CD4-positive, alpha-beta T cell (primary cell): ENCODE measurements at places on chromosomes 4 and X. TPM values are rescaled to one million over a fixed set of nuclear protein-coding genes. Genes with fewer than 3 reads are reported as not detected.
A peak's percentile ranks its signal among the peaks of the same experiment; 100 is the strongest.

- DNase-seq = no peak
These were observed 9.2 kb downstream of the IRAK1 start for GRCh38 chrX:154010330-154011087.

- DNase-seq = no peak
These were observed 283.6 kb downstream of the CFAP299 start for GRCh38 chr4:80619070-80619674.

GRCh38 chr4:100311181-100311580 lies 120.9 kb upstream of the DDIT4L start:
- DNase-seq = no peak

GRCh38 chr4:184590196-184590595 lies 59.1 kb downstream of the CASP3 start:
- no peak for DNase-seq

GRCh38 chr4:173448103-173448502 lies 49.2 kb upstream of the SCRG1 start:
- DNase-seq = no peak

GRCh38 chr4:38672074-38672396 lies 8.0 kb downstream of the KLF3 start:
- no peak for DNase-seq

DNA sequence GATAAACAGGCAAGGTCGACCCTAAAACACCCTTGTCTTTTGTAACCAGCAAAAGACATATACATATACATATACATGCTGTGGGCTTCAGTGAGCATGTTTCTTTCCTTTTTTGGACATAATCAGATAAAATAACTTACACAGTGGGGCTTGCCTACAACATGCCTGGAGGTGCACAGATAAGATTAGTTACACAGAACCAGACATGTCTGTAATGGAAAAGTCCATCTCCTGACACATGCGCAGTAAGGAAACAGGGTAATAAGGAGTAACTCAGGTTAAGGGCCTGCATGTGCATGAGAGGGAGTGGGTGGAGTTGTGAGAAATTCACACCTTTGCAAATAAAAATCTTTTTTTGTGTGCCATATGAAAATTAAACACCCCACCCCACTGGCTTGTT lies 3.4 kb downstream of the UGT2A1 start:
- DNase-seq = no peak

DNA sequence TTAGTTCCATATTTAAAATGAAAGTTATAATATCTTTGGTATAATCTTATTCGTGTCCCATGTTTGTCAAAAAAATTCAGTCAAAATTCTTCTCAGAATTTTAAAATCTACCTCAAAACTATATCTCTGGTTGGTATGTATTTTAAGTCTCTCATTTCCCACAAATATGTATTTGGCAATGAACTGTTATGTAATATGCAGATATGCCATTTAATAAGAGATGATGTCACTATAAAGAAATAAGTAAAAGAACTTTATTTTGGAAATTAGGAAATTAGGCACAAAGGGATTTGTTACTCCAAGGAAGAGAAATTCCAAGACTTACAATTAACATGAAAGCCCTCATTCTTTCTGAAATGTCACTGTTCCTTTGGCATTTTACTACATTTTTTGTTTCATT lies 15.3 kb downstream of the SNCA start:
- DNase-seq = no peak

- no peak for DNase-seq
These were observed 92.4 kb downstream of the CXCL13 start for GRCh38 chr4:77697860-77698590.

DNA sequence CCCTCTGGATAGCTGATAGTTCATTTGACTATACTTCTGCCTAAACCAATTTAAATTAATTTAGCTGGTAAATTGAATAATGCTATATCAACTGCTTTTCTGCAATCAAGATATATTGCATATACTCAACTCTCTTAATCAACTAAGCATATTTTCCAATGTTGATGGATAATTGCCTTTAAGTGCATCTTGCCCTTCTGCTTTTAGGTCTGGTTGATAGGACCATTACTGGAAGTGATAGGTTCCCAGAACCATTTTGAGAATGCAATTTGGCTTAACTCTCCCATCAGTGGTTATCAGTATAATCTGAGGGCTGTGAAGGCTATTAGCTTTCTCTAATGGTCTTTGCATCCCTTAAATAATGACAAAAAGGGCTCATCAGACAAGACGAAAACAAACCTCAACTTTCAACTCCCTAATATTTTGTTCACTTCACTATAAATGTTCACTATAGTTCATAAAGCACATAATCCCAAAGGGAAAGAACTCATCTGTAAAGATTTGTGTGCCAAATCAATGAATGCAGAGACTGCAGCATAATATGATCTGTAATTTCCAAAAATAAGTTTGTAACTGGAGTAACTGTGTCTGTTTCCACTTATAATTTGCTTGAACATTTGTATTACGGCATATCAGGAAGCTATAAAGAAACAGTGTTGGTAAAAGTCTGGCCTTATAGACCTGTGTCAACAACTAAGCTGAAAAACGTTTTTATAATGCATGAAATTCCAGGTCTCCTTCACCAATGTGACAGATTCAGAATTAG lies 273.6 kb downstream of the FBXO8 start:
- no peak for DNase-seq

DNA sequence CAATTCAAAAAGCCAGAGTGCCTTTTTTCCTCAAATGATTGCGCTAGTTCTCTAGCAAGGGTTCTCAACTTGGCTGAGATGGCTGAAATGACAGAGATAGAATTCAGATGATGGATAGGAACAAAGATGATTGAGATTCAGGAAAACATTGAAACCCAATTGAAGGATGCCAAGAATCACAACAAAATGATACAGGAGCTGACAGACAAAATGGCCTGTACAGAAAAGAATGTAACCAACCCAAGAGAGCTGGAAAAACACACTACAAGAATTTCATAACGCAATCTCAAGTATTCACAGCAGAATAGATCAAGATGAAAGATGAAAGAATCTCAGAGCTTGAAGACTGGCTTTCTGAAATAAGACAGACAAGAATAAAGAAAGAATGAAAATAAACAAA lies 51.7 kb upstream of the MMAA start:
- no peak for DNase-seq

DNA sequence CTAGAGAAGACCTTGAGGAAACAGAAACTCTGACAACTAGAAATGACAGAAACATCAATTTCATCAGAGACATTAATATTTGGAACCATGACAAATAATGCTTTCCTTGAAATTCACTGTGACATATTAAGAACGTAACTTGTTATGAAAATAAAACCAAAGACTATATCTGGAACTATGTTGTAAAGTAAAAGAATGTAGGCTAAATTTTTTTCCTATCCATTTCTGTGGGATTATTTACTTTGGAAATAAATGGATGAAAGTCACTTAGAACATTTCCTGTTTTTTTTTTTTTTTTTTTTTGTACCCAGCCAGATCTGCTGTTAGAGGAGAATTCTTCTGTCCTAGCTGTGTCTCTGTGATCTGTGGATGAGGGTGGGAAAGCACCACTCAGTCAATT lies 255.9 kb downstream of the SPRY1 start:
- no peak for DNase-seq

- no peak for DNase-seq
These were observed 56.2 kb downstream of the RTL9 start for GRCh38 chrX:110414679-110415439.

DNA sequence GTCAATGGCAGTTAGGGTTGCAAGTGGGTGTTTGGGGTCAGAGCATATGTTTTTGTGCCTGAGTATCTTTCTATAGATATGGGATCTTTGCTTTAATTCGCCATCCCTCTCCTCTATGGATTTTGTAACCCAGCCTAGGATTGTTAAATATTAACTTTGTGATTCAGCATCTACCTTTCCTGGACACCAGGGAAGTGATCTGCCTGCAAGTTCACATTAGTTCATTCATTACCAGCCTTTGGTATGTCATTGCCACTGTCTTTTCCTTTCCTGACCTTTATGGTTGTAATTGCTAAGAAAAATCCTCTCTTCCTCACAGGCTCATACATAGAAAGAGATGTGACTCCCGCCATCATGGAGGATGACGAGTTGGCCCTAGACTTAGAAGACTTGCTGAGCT lies 73.8 kb downstream of the KIT start:
- no peak for DNase-seq

DNA sequence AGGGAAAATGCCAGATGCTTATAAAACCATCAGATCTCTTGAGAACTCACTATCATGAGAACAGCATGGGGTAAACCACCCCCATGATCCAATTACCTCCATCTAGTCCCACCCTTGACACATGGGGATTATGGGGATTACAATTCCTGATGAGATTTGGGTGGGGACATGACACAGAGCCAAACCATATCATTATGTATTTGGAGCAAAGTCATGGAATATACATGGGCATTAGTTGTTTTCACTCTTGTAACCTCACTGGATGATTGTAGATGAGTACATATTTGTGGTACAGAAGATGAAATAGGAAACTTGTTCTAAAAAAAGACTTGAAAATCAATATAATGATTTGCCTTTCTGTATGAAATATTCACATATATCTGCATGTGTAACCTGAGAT lies 674.5 kb upstream of the BOD1L1 start:
- DNase-seq = no peak

DNA sequence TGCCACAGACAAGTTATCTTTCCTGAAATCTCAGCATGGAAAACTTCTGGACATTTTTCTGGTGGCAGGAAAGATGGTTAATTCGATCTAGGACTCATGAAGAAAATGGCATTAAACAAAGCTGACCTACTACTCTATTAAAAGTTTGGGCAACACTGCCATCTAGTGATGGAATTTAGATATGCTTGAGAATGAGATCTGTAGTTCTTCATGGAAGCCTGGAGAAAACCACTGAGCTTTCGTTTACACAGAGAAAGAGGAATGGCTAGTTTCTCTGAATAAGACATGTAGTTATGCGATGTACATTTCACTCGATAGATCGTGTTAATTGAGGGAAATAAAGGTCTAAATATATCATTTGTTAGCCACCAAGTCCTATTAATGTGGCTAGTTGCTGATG lies 51.7 kb upstream of the CHRDL1 start:
- DNase-seq = no peak

DNA sequence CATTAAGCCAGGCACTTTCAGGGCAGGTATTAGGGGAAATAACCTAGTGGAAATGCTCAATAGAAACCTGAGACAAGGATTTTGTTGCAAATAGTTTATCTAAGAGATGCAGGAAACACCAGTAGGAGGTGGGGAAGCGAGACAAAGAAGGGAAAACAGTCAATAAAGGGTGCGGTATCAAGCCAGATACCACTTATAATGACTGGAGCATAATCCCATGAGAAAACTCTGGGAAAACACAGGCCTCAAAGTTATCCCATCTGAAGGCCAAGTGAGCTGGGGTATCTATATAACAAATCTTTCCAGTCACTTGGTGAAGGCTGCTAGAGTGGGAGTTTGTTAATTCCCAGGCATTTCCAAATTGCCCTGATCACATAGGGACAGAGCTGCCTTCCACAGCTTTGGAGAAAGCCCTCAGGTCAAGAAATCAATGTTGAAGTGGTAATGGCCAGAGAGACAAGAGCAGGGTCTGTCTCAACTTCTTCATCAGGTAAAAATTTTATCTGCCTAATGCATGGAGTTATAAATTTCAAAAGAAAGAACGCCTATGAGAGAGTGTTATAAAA lies 9.8 kb upstream of the HMGB2 start:
- DNase-seq = no peak

DNA sequence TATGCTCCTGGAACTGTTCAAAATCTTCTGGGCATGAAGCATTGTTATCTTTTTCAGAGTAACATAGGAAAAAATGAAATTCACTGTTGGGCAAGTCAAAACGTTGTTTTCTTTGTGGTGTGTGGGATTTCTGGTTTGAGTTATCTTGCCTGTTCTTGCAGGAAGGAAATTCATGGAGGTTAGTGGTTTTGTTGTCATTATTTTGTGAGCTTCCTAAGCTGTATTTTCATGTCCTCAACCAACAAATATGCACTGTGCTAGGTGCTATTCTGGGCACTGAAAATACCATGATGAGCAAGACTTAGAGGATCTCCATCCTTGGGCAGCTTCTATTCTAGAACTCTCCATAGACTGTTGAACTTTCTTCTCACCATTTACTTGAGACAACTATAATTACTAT lies 16.9 kb downstream of the SPINK2 start:
- DNase-seq = no peak

- no peak for DNase-seq
These were observed 49.6 kb downstream of the STPG2 start for GRCh38 chr4:98093662-98094061.

GRCh38 chr4:102500352-102500695 lies 835 bp upstream of the NFKB1 start:
- DNase-seq = no peak

- no peak for DNase-seq
These were observed 16.0 kb upstream of the C4orf36 start for GRCh38 chr4:86908251-86908657.

GRCh38 chrX:113522814-113523213 lies 682.2 kb upstream of the AMOT start:
- DNase-seq = no peak

DNA sequence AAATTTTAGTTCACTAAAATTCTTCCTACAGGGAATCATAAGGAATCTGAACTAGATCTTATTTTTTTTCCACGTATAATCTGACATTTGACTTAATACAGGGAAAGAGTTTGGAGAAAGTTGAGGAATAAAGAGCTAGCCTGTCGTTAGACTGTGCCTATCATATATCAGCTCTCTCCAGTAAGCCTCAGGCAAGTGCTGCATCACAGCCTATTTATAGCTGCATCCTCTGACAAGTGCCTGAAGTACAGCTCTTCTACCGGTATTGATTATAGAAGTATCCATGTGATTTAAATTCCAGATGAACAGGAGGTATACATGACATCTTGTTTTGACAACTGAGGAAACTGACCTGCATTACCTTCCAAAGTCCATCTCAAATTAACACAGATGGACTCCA lies 248.9 kb downstream of the TLL1 start:
- DNase-seq = no peak

- DNase-seq = peak; percentile 40
These were observed 2.9 kb downstream of the ARHGAP4 start for GRCh38 chrX:153922932-153923857.

GRCh38 chr4:1809754-1810502 lies 16.8 kb downstream of the FGFR3 start:
- DNase-seq = peak; percentile 45

DNA sequence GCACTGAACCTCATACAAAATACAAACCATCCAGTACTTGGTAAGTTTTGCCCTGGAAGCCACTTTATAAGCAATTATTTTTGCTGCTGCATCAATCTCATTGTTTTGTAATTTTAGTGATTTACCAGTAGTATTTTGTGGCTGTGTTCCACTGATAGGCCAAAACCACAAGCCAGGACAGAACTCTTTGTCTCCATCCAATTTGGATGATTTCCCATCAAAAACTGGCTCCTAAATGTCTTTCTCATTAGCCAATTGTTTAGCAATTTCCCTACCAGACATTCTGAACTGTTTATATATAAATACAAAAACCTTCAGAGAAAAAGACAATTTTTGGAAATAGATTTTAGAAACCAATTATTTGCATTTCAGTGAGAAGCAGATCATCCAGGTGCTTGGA lies 4.4 kb downstream of the GSPT2 start:
- no peak for DNase-seq

- DNase-seq = no peak
These were observed 13.3 kb downstream of the FUNDC1 start for GRCh38 chrX:44529310-44529709.

GRCh38 chr4:165779950-165780670 lies 92.9 kb upstream of the TLL1 start:
- no peak for DNase-seq

The TREX2 gene
- 1.1 TPM for total RNA-seq

The COL4A5 gene
- not detected for total RNA-seq

The GAGE2A gene
- total RNA-seq = not detected

The ANXA3 gene
- total RNA-seq = not detected

The CDKL5 gene
- 2.2 TPM for total RNA-seq

The SH3D19 gene
- total RNA-seq = not detected

The ABLIM2 gene
- total RNA-seq = 2.5 TPM

The DNAAF6 gene
- not detected for total RNA-seq

The GNL3L gene
- 21.5 TPM for total RNA-seq

The NEXMIF gene
- total RNA-seq = 0.74 TPM
